ENCODE measurements at places on chromosomes 16 and 17. TPM values are rescaled to one million over a fixed set of nuclear protein-coding genes. Genes with fewer than 3 reads are reported as not detected.

ABCA8 gene
- 0.21 TPM for total RNA-seq

AIPL1 gene
- total RNA-seq: not detected

SPATA22 gene
- not detected for total RNA-seq

FOXC2 gene
- 2.0 TPM for total RNA-seq

SNAI3 gene
- 0.26 TPM for total RNA-seq

ZFHX3 gene
- total RNA-seq: 6.9 TPM

HYDIN gene
- total RNA-seq: 0.52 TPM

VAT1L gene
- not detected for total RNA-seq

HAPSTR1 gene
- total RNA-seq: 30.5 TPM

PRSS8 gene
- 0.27 TPM for total RNA-seq

BEAN1 gene
- 4.4 TPM for total RNA-seq

KRT33A gene
- not detected for total RNA-seq

GALR2 gene
- 0.22 TPM for total RNA-seq

TNFRSF17 gene
- total RNA-seq: not detected

TUBB3 gene
- total RNA-seq: 205 TPM

C16orf74 gene
- 16.5 TPM for total RNA-seq

CACNG3 gene
- total RNA-seq: not detected

PLLP gene
- total RNA-seq: 1.6 TPM

LRRC37A gene
- 0.88 TPM for total RNA-seq

CCDC154 gene
- 0.57 TPM for total RNA-seq

ADGRG3 gene
- 0.79 TPM for total RNA-seq

RHBDF1 gene
- total RNA-seq: 29.1 TPM

ITGAD gene
- not detected for total RNA-seq

ZNF213 gene
- total RNA-seq: 11.1 TPM

DBF4B gene
- 28.9 TPM for total RNA-seq

TMEM88 gene
- total RNA-seq: 0.96 TPM

TBC1D3C gene
- 0.06 TPM for total RNA-seq

CWC25 gene
- total RNA-seq: 23.8 TPM

SPATA32 gene
- 0.21 TPM for total RNA-seq

GUCY2D gene
- total RNA-seq: not detected

PYDC1 gene
- not detected for total RNA-seq

C16orf92 gene
- not detected for total RNA-seq

LRRC45 gene
- 18.4 TPM for total RNA-seq

CLEC18A gene
- total RNA-seq: 0.10 TPM

TNK1 gene
- 1.3 TPM for total RNA-seq

TEDC2 gene
- 22.3 TPM for total RNA-seq

MRPL10 gene
- 99.8 TPM for total RNA-seq

TAT gene
- not detected for total RNA-seq

CXCL16 gene
- 20.2 TPM for total RNA-seq

MYH10 gene
- 26.8 TPM for total RNA-seq

RPRML gene
- 0.33 TPM for total RNA-seq

PTX4 gene
- total RNA-seq: not detected

MT1M gene
- not detected for total RNA-seq

C16orf96 gene
- total RNA-seq: not detected

CCL1 gene
- not detected for total RNA-seq

WNT3 gene
- 6.4 TPM for total RNA-seq

SALL1 gene
- 0.28 TPM for total RNA-seq

All from A549 treated with DMSO at 1 μM for 4 hours (cell line).